T-helper 17 cell (primary cell): ENCODE measurements at places on chromosomes 3 and 15. TPM values are rescaled to one million over a fixed set of nuclear protein-coding genes. Genes with fewer than 3 reads are reported as not detected.
A peak's percentile ranks its signal among the peaks of the same experiment; 100 is the strongest.

The CCRL2 gene
- total RNA-seq, result 2.4 TPM

The B3GALNT1 gene
- 1.4 TPM for total RNA-seq

The SCAMP5 gene
- 4.3 TPM for total RNA-seq

The CD96 gene
- total RNA-seq, result 201 TPM

The CHRFAM7A gene
- not detected for total RNA-seq

The FSTL1 gene
- 1.1 TPM for total RNA-seq

The DPPA2 gene
- not detected for total RNA-seq

The GOLGA8M gene
- 1.0 TPM for total RNA-seq

The SNURF gene
- 23.0 TPM for total RNA-seq

The KBTBD13 gene
- not detected for total RNA-seq

The ATP13A5 gene
- not detected for total RNA-seq

- DNase-seq, result no peak
Measured at GRCh38 chr15:84840741-84841429, 23.7 kb downstream of the ALPK3 start.

DNA sequence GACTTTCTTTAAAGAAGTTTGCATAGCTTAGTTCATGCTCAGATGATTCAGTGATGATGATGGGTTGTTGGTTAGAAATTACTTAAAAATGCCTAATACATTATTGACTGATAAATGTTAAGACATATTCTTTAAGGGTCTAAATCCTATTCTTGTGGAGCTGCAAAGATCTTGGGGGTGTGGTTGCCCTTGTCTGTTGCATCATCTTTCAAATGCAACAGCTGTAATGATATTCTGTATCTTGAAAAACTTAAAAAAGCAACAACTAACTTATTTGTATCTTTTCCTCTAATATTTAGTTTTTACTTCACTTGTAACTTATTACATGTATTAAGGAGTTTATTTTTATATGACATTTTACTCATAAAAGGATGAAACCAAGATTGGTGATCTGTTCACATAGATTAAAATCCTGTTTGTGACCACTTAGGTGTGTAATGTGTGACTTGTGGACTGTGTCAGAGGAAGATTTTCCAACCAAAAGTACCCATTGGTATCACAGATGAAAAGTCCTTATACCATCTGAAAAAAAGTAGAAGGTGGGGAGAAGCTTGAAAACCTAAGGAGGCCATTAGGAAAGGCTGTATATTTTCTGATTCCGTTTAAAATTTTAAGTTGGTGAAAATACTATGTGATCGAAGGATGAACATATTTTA lies 142.8 kb downstream of the IGF1R start:
- no peak for DNase-seq

GRCh38 chr15:93235926-93236780 lies 147.1 kb upstream of the RGMA start:
- DNase-seq, result no peak

GRCh38 chr15:29821416-29822099 lies 710 bp downstream of the TJP1 start:
- DNase-seq, result no peak

GRCh38 chr3:164890061-164890460 lies 188.2 kb downstream of the SI start:
- DNase-seq, result no peak

DNA sequence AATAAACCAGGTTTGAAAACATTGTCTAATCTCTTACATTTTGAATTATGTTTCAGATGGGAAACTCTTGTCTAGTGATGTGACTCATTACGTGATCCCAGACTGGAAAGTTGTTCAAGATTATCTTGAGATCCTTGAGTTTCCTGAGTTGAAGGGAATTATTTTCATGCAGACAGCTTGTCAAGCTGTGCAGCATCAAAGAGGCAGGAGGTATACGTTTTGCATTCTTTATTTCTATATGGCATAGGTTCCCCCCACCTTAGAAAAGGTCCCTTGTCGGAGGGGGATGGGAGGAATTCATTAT lies 1.5 kb downstream of the DIS3L start:
- DNase-seq, result no peak

GRCh38 chr15:67607329-67607728 lies 64.8 kb downstream of the MAP2K5 start:
- DNase-seq, result no peak

- no peak for DNase-seq
Measured at GRCh38 chr15:72728821-72729220, 42.8 kb downstream of the BBS4 start.

DNA sequence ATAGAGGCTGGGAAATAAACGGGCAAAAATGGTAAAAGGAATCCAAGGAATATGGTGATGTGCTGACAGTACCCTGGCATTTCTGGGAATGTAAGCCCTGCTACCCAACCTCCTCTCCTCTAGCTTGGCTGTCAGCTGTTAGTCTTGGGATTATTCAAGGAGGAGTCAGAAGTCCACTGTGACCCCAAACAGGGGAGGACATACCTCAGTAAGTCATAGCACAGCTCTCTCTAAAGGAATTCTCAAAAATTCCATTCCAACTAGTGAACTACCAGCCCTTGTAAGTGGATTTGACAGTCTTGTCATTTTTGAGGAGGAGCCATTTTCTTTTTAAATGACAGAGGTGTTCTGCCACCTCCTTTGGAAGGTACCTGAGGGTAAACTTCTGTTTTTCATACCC lies 207.5 kb downstream of the PDCD6IP start:
- no peak for DNase-seq

- no peak for DNase-seq
Measured at GRCh38 chr15:49964551-49964950, 154.5 kb downstream of the ATP8B4 start.

DNA sequence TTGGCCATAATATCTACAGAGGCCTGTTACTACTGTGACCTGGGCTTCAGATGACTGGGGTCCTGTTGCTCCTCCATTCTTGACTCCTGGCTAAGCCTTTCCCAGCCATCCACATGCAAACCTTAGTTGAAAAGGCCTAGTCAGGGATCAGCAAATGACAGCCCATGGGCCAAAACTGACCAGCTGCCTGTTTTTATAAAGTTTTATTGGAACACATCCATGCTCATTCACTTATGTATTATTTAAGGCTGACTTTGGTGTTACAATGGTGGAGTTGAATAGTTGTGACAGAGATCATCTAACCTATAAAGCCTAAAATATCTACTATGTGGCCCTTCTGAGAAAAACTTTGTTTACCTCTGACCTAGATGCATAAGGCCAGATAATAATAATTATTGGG lies 16.8 kb upstream of the SLC4A7 start:
- DNase-seq, result no peak

- DNase-seq, result no peak
Measured at GRCh38 chr15:41669701-41670100, 9.5 kb downstream of the MGA start.

DNA sequence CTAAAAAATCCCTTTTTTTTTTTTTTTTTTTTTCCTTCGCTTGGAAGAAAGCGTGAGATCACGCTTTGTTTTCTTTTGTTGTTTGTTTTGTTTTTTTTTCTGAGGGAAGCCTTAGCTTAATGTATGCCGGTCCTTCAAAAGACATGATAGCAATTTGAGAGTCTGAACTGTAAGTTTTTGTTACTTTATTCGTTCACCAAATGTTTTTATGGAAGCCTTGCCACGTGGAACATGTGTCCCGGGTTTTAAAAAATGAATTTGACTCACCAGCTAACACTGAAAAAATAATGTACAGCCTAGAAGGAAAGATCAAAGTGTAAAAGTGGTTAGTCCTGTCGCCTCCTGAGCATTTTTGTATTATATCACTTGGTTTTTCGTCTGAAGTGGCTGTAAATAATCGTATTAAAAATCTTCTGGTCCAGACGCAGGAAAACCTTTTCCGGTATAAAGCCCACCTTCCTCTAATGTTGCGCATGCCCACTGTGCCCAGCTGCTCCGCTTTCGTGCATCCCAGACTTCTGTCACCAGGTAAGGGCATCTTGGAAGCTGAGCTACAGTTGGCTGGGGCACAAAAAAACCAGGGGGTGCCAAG lies 795 bp upstream of the MYNN start:
- no peak for DNase-seq

- no peak for DNase-seq
Measured at GRCh38 chr3:41611008-41611407, 350.9 kb downstream of the ULK4 start.

DNA sequence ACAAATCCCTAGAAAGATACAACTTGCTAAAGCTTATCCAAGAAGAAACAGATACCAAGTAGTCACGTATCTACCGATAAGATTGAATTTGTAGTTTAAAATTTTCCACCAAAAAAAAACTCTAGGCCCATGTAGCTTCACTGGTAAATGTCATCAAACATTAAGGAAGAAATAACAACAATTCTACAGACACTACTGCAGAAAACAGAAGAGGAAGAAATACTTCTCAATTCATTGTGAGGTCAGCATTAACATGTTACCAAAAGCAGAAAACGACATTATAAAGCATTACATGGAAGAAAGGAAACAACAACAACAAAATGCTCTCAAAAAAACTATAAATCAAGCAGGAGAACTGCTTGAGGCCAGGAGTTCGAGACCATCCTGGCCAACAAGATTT lies 27.5 kb upstream of the TM4SF19 start:
- no peak for DNase-seq

GRCh38 chr3:15982667-15983196 lies 185.0 kb upstream of the ANKRD28 start:
- no peak for DNase-seq

DNA sequence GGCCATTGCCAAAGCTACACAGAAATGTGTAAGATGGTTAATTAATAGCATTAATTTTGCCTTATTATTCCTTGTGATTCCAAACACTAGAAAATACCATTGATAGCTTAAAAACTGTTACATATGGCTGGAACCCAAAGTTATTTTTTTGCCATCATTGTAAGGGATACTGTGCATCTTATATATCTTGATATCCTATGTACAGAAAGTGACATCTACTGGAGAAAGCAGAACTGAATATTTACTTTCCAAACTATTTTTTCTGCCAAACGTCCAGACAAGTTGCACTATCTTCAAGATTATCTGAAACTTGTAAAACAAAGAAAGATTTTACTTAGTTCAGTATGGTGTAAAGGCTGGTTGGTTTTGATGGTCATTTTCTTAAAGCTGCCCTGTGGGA lies 33.3 kb upstream of the MEIS2 start:
- DNase-seq, result no peak

DNA sequence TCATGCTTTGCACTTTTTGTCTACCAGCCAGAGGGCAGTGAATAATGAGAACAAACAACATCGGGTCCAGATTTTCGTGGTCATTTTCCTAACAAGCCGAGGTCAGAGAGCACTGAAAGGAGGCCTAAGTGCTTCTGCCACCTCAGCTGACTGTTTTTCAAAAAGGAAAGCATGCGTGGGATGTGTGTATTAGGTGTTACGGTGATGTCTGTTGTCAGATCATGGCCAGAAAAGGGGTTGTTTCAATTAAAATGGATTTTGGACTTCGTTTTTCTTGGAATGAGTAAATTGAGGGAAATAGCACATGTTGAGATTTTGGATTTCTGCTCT lies 99.5 kb downstream of the APBA2 start:
- no peak for DNase-seq

GRCh38 chr3:195698325-195698646 lies 22.5 kb upstream of the MUC20 start:
- DNase-seq, result no peak

GRCh38 chr3:146189519-146190173 lies 28.7 kb upstream of the PLOD2 start:
- peak; percentile 3 for DNase-seq

DNA sequence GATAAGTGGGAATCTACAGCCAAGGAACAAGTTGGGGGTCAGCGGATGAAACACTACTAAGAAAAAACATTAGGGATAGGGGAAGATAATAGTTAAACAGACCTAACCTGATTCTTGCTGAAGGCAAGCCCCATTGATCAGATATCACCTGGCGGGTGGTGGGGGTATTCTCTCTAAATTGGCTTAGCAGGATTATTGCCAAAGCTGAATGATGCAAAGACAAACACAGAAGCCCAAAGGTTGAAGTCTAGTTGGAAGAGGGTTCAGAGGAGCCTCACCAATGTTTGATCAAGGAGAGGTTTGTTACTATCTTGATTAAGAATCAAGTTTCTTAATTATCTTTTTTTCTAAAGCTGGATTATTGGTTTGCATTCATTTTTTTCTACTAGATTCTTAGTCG lies 371.9 kb upstream of the CNTN4 start:
- no peak for DNase-seq

GRCh38 chr3:105523501-105523900 lies 156.8 kb downstream of the ALCAM start:
- no peak for DNase-seq

DNA sequence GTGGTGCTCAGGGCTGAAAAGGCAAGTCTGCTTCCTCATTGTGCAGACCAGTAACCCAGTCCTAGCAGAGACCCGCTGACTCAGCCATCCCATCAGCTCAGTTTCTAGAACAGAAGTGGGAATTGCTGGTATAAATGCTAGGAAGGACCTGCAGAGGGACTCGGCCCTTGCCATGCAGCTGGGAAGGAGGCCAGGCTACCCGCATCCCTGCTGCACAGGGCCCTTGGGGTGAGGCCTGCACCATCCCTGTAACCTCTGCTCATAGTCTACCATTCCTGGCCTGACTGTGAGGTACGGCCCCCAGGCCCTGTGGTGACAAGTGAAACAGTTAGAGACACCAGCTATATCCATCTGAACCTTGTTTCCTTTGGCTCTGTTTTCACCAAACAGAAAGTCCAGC lies 23.5 kb downstream of the RAB6B start:
- DNase-seq, result no peak

GRCh38 chr3:150890295-150890694 lies 14.9 kb downstream of the MINDY4B start:
- DNase-seq, result no peak

DNA sequence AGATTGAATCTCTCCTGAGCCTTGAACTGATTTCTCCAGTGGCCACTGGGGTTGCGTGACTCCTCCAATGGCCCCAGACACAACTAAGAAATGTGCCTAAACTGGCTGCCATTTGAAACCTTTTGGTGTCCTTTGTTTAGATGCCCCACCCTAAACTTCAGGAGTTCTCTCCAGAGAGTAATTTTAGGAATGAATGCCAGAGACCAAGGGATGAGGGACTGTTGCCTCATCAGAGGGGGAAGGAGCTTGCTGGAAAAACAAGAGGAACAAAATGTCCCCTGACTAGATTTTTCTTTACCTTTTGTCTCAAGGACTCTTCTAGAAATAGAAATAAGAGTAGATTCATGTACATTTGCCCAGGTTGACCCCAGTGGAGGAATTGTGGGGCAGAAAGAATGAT lies 8.1 kb upstream of the ADPRH start:
- DNase-seq, result no peak

- DNase-seq, result no peak
Measured at GRCh38 chr15:42880121-42880520, 40.5 kb downstream of the TTBK2 start.

DNA sequence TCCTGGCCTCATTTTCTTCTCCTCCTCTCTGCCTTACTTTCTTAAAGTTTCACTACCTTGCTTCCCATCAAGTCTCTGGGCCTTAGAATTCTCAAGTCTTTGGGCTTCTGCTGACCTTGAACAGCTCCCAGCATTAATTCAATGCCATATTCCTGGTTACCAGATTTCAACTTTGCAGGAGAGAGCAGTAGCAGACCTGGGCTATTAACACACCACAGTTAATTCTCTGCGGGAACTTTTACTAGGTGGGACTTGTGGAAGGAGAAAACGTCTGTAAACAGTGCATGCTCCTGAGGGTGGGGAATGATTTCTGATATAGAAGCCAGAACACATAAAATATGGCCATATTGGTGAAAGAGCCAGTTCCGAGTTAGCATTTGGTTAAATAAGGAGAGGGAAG lies 214.6 kb downstream of the MEIS2 start:
- DNase-seq, result no peak

- DNase-seq, result no peak
Measured at GRCh38 chr15:81385721-81386076, 11.7 kb upstream of the TMC3 start.
